ENCODE measurements at places on chromosomes 2 and 18.

- DNase-seq: no peak
These were observed 3.3 kb upstream of the OSBPL6 start for GRCh38 chr2:178191004-178191508.

DNA sequence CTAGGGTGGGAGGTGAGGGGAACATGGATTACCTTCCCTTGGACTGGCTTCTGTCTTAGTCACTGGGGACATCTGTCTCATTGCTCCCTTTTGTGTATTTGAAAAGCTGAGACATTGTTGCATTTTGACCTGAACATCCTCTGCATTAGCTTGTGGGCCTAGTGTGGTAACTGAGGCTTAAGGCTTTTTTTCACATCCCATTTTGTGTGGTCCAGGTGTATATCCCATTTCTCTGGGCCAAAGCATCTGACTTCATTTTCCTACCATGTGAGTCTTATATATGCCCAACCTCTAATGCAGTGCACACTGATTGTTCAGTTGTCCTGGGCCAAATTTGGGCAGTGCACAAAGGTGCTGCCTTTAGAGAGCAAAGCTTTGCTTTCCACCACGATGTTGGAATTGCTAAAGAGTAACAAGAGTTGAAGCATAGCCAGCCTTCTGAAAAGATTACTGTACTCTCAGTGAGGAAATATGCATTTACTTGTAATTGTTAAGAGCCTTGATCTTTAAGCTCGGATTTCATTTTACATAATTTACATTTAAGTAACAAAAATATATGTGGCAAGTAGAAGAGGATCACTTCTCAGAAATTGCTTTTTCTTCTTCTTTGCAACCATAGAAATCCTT is 13.3 kb downstream of the PRKCE start:
- no peak for DNase-seq

- no peak for DNase-seq
These were observed 416.1 kb downstream of the LPIN1 start for GRCh38 chr2:12162269-12163247.

GRCh38 chr2:84855731-84856130 is 25.2 kb downstream of the TRABD2A start:
- DNase-seq: no peak

- DNase-seq: no peak
These were observed 13.7 kb downstream of the CALCRL start for GRCh38 chr2:187434342-187434785.
